ENCODE measurements at places on chromosomes 5 and 9.
A peak's percentile ranks its signal among the peaks of the same experiment; 100 is the strongest.

- H3K4me1 ChIP-seq: peaks cover 12% of the 10 kb centered on the region
- no peaks in the 10 kb centered on the region for H3K36me3 ChIP-seq
- H3K4me3 ChIP-seq: no peak overlapping the region
- no peaks in the 10 kb centered on the region for H3K27me3 ChIP-seq
- peak overlapping the region; percentile 70 for H3K27ac ChIP-seq
- DNase-seq: no peak
These were observed 14.8 kb downstream of the GGTA1 start for GRCh38 chr9:121484651-121485446.

DNA sequence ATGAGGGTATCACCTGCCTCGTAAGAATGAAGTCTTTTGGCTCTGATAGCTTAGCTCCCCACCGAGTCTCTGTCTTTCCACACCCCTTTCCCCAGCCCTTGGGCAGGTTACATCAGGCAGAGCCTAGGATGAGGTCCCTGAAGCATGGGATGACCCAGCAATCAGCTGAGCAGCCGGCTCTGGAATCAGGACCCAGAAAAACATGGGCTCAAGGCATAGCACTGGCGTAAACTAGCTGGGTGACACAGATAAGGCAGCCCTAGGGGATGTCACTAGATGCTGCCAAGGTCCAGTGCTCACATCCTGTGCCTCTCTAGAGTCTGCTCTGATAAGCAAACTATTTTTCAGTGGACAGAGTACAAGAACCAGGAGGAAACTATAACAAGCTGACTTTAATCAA is 26.6 kb downstream of the IDNK start:
- H3K4me3 ChIP-seq: no peak overlapping the region
- no peak for DNase-seq
- peaks cover 14% of the 10 kb centered on the region for H3K36me3 ChIP-seq

- no peak overlapping the region for H3K4me3 ChIP-seq
- H3K4me1 ChIP-seq: peaks cover 52% of the 10 kb centered on the region
- no peaks in the 10 kb centered on the region for H3K27me3 ChIP-seq
- no peak for DNase-seq
These were observed 5.2 kb upstream of the ST6GALNAC6 start for GRCh38 chr9:127904561-127905003.

- H3K36me3 ChIP-seq: peaks cover 12% of the 10 kb centered on the region
- peak; percentile 26 for DNase-seq
- no peak overlapping the region for H3K4me3 ChIP-seq
- H3K4me1 ChIP-seq: no peaks in the 10 kb centered on the region
- no peaks in the 10 kb centered on the region for H3K27me3 ChIP-seq
- H3K27ac ChIP-seq: no peak overlapping the region
These were observed 76.8 kb downstream of the FCHO2 start for GRCh38 chr5:73032635-73033034.

DNA sequence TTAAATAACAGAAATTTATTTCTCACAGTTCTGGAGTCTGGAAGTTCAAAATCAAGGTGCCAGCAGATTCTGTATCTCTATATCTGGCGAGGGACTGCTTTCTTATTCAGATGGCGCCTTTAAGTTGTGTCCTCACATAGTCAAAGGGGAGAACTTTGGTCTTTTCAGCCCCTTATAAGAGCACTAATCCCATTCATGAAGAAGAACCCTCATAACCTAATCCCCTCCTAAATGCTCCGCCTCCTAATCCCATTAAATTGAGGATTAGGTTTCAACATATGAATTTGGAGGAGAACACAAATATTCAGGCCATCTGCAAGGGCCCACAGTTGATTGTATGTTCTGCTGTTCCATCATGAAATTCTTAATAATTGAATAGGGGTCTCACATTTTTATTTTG is 10.8 kb upstream of the CCDC152 start:
- no peak for DNase-seq
- H3K4me3 ChIP-seq: no peak overlapping the region
- no peaks in the 10 kb centered on the region for H3K4me1 ChIP-seq
- no peak overlapping the region for H3K27ac ChIP-seq

DNA sequence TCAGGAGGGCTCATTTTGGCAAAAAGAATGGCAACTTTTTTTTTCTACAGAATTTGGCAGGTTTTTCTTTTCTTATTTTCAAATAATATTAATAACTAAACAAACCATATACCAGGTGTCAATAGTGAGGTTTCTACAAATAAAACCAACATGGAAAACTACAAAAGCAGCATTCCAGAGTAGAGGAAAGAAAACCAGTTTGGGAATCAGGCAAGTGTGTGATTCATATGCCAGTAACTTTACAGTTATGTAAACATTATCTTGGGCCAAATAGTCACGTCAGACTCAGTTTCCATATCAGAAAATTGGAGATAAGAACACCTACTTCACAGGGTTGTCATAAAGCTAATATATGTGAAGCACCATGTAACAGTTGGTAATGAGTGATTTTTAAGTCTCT is 51.7 kb downstream of the FBXW11 start:
- no peaks in the 10 kb centered on the region for H3K27me3 ChIP-seq
- H3K36me3 ChIP-seq: no peaks in the 10 kb centered on the region
- H3K4me3 ChIP-seq: no peak overlapping the region
- no peak for DNase-seq

Data from spinal cord (tissue), 10 donors.